Spleen (tissue), 13 donors: ENCODE measurements at places on chromosomes 1 and 21. TPM values are rescaled to one million over a fixed set of nuclear protein-coding genes. Genes with fewer than 3 reads are reported as not detected.
A peak's percentile ranks its signal among the peaks of the same experiment; 100 is the strongest.

DNA sequence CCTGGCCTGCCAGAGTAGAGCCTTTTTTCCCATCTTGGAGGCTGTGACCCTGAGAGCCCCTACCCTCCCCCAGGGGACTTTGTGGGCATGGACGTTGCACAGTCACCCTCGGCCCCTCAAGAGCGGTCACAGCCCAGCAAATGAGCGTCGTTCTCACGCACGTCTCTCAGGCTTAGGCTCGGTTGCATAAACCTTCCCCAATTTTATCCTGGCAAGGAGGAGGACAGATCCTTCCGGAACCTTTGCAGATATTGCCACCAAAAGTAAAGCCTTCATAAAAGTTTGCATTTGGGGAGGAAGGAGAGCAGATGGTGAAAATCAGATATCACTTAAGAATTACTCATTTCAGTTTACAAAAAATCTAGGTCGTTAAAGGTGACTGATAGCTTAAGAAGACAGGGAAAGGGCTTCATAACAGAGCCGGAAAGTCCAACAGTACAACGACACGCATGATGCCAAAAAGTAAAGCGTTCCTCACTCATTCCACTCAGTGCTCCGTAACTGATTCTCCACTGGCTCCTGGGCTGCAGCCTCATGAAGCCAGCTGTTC, 29.3 kb downstream of the PDE9A start:
- H3K36me3 ChIP-seq = no peaks in the 10 kb centered on the region
- no peak overlapping the region for H3K4me3 ChIP-seq
- H3K27ac ChIP-seq = no peak overlapping the region
- H3K27me3 ChIP-seq = peaks cover 42% of the 10 kb centered on the region

DNA sequence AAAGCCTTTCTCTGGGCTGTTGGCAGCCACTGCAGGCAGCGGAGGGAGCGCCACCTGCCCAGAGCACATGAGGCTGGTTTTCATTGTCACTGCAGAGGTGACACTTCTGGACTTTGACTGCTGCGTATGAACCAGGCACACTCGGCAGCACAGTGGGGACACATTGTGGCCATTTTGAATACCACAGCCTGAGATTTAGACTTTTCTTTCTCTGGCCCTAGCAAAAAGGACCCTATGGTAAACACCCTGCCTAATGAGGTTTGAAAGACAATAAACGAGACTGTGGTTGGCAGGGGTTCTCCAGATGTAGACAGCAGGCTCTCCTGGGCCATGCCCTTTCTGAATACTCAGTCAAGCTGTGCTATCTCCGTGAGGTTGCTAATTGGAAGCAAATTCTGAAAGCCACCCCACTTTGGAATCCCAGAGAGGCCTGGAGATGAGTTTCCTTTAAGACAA, 12.0 kb upstream of the KCNE2 start:
- no peaks in the 10 kb centered on the region for H3K36me3 ChIP-seq
- DNase-seq = no peak
- H3K27ac ChIP-seq = no peak overlapping the region
- H3K4me3 ChIP-seq = no peak overlapping the region
- H3K4me1 ChIP-seq = no peaks in the 10 kb centered on the region

GRCh38 chr1:55412060-55412459, 196.9 kb upstream of the USP24 start:
- H3K27ac ChIP-seq = no peak overlapping the region
- DNase-seq = no peak
- no peaks in the 10 kb centered on the region for H3K36me3 ChIP-seq
- H3K4me3 ChIP-seq = no peak overlapping the region
- H3K4me1 ChIP-seq = no peaks in the 10 kb centered on the region

DNA sequence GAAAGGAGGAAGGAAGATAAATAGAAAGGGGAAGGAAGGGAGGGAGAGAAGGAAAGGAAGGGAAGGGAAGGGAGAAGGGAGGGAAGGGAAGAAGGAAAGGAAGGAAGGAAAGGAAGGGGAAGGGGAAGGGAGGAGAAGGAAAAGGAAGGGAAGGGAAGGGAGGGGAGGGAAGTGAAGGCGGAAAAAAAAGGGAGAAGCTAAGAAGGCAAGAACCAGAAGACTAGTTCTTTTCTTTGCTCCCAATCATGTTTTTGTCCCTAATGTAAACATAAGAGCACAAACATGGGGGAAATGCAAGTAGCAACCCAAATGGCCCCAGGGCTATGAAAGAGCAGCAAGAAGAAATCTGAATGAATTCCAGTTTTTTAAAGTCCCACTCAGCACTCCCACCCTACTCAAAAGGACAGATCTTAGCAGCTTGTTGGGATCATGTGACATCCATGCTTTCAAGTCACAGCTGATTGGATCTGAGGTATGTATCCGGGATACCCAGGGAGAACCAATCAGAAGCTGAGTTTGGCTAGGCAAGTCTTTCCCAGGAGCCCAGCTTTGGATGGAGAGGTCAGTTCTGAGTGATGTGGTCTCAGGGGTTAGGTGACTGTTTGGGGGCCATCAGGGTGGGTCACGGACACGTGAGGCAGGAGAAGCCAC, 24.2 kb upstream of the FHAD1 start:
- peaks cover 17% of the 10 kb centered on the region for H3K4me1 ChIP-seq
- no peak overlapping the region for H3K4me3 ChIP-seq
- H3K27ac ChIP-seq = no peak overlapping the region
- no peaks in the 10 kb centered on the region for H3K36me3 ChIP-seq

DNA sequence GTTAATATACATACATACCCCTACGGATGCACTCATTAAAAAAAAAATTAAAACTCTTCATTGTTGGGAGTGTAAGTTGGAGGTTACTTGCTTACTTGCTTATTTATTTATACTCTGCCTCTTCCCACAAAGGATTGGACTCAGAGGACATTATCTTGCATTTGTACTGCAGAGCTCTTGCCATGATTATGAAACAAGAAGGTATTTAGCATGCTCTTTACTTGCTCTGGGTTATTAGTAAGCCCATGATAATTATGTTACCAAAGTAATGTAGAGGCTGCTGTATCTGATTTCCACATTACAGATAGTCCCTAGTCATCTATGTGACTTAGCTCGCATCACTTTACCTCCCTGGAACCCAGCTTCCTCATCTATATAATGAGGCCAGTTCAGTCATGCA, 355.1 kb upstream of the PTBP2 start:
- no peaks in the 10 kb centered on the region for H3K27me3 ChIP-seq
- H3K4me1 ChIP-seq = no peaks in the 10 kb centered on the region
- no peak for DNase-seq
- no peak overlapping the region for H3K27ac ChIP-seq
- H3K4me3 ChIP-seq = no peak overlapping the region

DNA sequence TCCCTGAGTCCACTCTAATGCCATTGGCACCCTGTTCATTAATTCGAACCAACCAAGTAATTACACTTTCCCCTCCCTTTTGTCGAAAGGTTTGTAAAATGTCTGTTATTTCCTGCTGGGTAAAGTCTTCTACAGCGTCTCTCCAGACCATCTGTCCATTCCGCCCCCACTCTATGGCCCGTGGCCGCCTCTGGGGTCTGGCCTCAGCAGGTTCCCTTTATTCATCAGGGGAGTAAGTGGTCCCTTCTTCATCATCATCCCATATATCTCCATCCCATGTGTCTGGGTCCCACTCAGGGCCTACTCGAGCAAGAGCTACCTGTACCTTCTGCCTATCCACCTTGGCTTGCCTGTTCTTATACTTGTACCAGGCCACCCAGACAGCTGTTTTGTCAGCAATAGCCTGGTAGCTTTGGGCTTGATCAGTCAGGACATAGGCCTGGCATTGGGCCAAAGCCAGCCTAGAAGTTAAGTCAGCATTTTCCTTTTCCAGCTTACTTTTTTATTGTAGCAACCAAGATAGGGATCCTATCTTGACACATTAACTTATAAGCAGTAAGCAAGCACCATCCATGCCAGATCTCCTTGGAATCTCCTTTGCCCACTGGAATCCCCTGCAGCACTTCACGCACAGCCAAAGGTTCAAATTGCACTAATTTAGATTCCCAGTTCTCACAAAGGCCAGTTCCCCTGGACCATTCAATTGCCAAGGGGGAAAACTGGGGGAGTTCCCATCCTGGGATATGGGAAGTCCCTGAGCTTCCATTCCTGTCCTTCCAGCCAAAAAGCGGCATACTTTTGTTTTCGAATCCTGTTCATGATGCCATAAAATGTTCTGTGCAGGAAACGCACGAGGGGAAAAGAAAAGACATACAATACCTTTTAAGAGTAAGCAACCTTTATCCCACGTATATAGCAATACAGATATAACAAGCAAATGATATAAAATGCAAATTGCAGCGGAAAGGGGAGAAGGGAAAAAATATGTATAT, 6.6 kb upstream of the STUM start:
- no peak for DNase-seq
- peaks cover 6% of the 10 kb centered on the region for H3K4me1 ChIP-seq
- no peak overlapping the region for H3K4me3 ChIP-seq
- no peaks in the 10 kb centered on the region for H3K36me3 ChIP-seq
- no peak overlapping the region for H3K27ac ChIP-seq
- peaks cover 11% of the 10 kb centered on the region for H3K27me3 ChIP-seq

DNA sequence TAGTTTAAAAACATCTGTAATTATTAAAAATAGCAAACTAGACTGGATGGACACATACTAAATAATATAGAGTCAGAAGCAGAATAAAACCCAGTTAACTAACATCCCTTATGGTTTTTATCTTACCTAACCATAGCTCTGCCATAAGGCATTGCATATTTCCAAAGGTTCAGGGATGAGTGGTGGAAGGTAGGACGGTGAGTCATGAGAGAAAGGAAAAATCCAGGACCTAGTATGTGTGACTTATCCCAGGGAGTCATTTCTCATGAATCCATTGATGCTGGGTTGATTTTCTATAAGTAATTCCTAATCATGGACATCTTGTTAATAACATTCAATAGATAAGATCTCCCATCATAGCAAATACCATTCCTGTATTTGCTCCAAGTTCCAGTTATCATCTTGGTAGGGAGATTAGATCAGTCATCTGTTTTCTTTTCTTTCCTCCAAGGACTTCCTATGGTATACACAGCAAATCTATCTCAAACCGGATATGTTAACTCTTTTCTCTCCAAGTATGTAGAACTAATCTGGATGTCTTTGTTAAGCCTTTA, 490.7 kb upstream of the B3GALT2 start:
- no peak for DNase-seq
- H3K27me3 ChIP-seq = no peaks in the 10 kb centered on the region
- no peak overlapping the region for H3K27ac ChIP-seq
- no peaks in the 10 kb centered on the region for H3K4me1 ChIP-seq
- H3K36me3 ChIP-seq = no peaks in the 10 kb centered on the region
- no peak overlapping the region for H3K4me3 ChIP-seq

- no peak overlapping the region for H3K4me3 ChIP-seq
- peak overlapping the region; percentile 46 for H3K27ac ChIP-seq
- no peak for DNase-seq
- H3K36me3 ChIP-seq = peaks cover 96% of the 10 kb centered on the region
- H3K4me1 ChIP-seq = peaks cover 69% of the 10 kb centered on the region
Measured at GRCh38 chr1:19083081-19083480, 126.6 kb upstream of the IFFO2 start.

- no peak overlapping the region for H3K4me3 ChIP-seq
- peak overlapping the region; percentile 29 for H3K27ac ChIP-seq
- no peaks in the 10 kb centered on the region for H3K27me3 ChIP-seq
- DNase-seq = peak; percentile 31
- H3K4me1 ChIP-seq = no peaks in the 10 kb centered on the region
- H3K36me3 ChIP-seq = peaks cover 26% of the 10 kb centered on the region
Measured at GRCh38 chr1:225834417-225835329, 24.7 kb downstream of the EPHX1 start.

GRCh38 chr1:76668046-76668445, 199.2 kb upstream of the ST6GALNAC5 start:
- H3K4me1 ChIP-seq = no peaks in the 10 kb centered on the region
- H3K4me3 ChIP-seq = no peak overlapping the region
- H3K27me3 ChIP-seq = no peaks in the 10 kb centered on the region
- DNase-seq = no peak
- no peak overlapping the region for H3K27ac ChIP-seq

DNA sequence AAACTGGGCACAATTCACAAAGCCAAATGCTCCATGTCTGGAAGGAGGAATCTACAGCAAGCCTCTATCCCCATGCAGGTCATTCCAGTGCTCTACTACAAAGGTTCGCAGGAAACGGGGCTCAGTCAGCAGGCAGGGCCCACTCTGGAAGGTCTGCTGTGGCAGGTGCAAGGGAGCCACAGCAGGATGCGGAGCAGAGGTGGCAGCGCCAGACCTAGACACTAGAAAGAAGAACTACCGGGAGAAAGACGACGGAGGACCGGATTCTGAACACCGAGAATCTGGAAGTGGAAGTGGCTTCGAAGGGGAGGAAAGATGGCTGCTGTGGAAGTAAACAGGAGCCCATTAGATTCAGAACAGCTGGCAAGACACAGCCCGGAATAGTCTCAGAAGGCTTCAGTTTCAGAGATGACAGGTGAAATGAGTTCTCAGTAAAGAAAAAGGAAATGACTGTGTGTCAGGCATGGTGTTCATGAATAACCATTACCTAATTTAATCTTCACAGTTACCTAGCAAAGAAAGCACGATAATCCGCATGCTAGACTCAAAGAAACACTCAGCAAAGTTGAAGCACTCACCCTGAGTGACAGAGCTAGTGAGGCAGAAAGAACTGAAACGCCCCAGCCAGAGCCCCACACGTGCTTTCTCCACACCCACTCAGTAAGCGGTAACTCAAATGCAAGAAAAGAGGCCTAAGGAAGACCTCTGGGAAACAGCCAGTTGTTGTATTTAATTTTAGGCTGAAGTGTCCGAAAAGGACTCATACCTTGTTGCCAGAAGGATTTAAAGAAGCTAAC, 21.4 kb downstream of the SETD4 start:
- H3K27me3 ChIP-seq = no peaks in the 10 kb centered on the region
- no peak for DNase-seq
- no peaks in the 10 kb centered on the region for H3K4me1 ChIP-seq
- H3K36me3 ChIP-seq = peaks cover 65% of the 10 kb centered on the region

GRCh38 chr1:58108783-58109182, 437.7 kb downstream of the OMA1 start:
- H3K4me3 ChIP-seq = no peak overlapping the region
- H3K27me3 ChIP-seq = no peaks in the 10 kb centered on the region
- no peak for DNase-seq
- H3K36me3 ChIP-seq = no peaks in the 10 kb centered on the region
- no peak overlapping the region for H3K27ac ChIP-seq

Gene SPATA46
- not detected for polyA plus RNA-seq

Gene PLD5
- 0.29 TPM for polyA plus RNA-seq

Gene LRRIQ3
- polyA plus RNA-seq = 1.2 TPM

Gene VWA5B1
- polyA plus RNA-seq = not detected

Gene RRP15
- 3.3 TPM for polyA plus RNA-seq

Gene IGSF21
- 1.6 TPM for polyA plus RNA-seq

Gene LCE6A
- polyA plus RNA-seq = not detected

Gene NUDT4B
- 0.47 TPM for polyA plus RNA-seq
